Muscle of back (tissue), 13 donors: ENCODE measurements at places on chromosomes 7 and 10. TPM values are rescaled to one million over a fixed set of nuclear protein-coding genes. Genes with fewer than 3 reads are reported as not detected.

The ACSL5 gene
- polyA plus RNA-seq, result 3.9 TPM

The PTF1A gene
- polyA plus RNA-seq, result not detected

The CPN1 gene
- polyA plus RNA-seq, result not detected

The PDSS1 gene
- 8.7 TPM for polyA plus RNA-seq

DNA sequence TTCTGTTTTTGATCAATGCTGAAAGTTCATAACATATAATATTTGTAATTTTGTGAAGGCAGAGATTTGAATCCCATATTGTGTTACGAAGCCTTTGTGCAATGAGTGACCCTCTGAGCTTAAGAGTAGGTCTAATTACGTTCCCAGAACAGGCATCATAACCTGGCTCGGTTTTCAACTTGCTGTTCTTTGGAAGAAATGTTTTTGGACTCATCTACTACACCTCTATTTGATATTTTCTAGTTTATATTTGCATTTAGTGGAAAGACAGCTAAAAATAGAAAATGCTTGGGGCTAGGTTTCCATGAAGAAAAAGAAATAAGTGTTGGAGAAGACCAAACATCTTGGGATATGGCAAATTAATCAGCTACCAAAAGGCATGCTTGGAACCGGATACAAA, 234.8 kb downstream of the AGMO start:
- DNase-seq, result no peak

GRCh38 chr10:26486990-26487850, 49.1 kb downstream of the APBB1IP start:
- DNase-seq, result peak; percentile 84

GRCh38 chr7:142356166-142356565, 98.3 kb upstream of the PRSS58 start:
- DNase-seq, result no peak

GRCh38 chr7:75617634-75618234, 121.0 kb downstream of the HIP1 start:
- no peak for DNase-seq

DNA sequence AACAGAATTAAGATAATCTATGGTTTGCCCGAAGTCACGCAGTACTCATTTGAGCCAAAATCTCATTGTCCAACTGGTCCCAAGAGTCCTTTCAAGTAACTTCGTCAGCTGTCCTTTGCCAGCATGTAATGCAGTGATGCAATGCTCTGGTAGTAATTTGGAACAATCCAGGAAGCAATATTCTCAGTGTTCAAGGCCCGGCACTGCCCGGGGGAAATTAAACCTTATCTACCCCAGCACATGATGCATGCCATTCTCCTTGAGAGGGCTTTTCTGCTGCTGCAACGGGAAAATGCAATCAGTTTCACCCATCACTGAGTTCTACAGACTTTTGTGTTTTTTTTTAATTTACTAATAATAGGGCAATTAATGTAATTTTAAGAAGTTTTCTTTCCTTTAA, 77.6 kb upstream of the NME8 start:
- no peak for DNase-seq

DNA sequence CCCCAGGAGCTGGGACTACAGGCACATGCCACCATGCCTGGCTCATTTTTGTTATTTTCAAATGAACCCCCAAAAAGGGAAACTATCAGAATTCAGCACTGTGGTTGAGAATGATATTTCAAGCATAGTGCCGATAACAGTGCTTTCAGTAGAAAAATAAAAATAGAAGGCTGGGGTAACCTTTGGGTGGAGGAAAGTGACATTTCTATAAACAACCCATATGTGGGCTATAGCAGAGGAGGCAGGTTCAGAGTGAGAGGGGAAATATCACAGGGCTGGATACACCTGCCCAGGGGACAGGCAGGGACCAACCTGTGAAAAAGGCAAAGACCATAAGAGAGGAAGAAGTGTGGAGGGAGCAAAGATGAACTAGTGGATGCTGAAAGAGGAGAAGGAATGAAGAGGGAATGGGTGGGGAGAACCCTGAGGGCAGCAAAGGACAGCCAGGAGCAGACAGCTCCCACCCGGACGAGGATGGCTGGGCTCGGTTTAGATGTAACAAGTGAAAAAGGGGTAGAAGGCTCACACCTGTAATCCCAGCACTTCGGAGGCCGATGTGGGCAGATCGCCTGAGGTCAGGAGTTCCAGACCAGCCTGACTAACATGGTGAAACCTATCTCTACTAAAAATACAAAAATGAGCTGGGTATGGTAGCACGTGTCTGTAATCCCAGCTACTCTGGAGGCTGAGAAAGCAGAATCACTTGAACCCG, 56.5 kb downstream of the MAP3K8 start:
- no peak for DNase-seq
